NCI-H446 (cell line): ENCODE measurements at places on chromosomes 1 and 21.

DNA sequence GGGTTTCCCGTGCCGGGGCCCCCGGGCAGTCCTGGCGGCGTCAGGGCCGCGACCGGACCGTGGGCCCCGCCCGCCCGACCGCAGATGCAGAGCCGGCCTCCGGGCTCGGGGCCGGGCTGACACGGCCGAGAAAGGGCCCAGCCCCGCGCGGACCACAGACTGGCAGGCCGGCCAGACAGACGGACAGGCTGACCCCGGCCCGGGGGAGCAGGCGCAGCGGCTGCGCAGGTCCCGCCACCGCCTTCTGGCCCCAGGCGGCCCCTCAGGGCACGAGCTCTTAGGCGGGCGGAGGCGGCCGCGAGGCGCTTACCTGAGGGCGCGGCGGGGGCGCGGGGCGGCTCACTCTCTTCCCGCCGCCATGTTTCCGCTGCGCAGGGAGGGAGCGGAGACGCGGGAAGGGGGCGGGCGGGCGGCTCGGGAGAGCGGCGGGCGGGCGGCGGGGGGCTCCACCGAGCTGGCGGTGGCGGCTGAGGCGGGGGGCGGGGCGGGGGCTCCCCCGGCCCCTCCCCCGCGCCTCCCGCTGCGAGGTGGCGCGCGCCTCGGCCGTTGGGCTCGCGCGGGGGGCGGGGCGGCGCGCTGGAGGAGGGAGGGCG, at the start of gene SCMH1:
SCMH1 (minus strand) TSS at position 558 of the 593 bp plus-strand sequence. CDS start 56,173 bp downstream, outside the sequence.
- peak; percentile 60 for DNase-seq

DNA sequence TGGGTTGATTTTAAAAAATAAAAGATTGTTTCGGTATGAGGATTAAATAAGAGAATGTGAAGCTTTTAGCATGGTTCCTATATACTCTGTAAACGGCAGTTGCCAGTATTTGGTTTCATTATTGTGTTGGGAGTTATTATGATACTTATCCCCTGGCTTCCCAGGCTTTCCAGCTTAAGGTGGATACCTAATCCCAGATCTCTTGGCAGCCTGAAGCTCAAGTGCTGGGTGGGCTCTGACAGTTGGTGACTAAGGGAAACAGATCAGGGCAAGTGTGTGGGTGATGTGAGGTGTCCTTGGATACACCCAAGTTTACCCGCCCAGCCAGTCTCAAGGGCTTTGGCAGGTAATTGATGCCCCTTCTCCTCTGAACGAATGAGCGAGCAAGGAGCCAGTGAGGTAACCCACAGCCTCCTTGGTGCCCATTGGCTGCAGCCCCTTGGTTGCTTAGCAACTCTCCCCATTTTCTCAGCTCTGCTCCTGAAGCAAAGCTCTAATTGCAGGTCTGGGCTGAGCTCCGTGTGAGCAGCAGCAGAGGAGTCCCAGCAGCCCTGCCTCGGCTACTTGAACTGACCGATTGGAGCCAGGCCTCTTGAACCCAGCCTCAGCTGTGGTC, 6.1 kb downstream of the IPO13 start:
- no peak for DNase-seq

GRCh38 chr1:67713057-67713846, 28.3 kb downstream of the GADD45A start:
- no peak for DNase-seq

DNA sequence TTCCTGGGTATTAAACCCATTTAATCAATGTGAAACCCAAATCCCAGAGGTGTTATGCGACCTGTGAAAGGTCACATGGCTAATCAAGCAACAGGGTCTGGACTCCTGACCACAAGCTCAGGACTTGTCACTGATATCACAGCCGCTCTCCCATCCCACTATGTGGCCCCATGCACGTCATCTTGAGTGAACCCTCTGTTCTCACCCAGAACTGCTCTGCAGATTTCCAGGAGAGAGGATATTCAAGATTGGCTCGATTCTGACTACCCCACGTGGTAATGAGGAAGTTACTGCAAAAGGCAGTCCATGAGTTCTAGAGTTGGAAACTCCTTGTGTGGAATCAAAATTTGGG, 173.5 kb upstream of the ETV3 start:
- no peak for DNase-seq

DNA sequence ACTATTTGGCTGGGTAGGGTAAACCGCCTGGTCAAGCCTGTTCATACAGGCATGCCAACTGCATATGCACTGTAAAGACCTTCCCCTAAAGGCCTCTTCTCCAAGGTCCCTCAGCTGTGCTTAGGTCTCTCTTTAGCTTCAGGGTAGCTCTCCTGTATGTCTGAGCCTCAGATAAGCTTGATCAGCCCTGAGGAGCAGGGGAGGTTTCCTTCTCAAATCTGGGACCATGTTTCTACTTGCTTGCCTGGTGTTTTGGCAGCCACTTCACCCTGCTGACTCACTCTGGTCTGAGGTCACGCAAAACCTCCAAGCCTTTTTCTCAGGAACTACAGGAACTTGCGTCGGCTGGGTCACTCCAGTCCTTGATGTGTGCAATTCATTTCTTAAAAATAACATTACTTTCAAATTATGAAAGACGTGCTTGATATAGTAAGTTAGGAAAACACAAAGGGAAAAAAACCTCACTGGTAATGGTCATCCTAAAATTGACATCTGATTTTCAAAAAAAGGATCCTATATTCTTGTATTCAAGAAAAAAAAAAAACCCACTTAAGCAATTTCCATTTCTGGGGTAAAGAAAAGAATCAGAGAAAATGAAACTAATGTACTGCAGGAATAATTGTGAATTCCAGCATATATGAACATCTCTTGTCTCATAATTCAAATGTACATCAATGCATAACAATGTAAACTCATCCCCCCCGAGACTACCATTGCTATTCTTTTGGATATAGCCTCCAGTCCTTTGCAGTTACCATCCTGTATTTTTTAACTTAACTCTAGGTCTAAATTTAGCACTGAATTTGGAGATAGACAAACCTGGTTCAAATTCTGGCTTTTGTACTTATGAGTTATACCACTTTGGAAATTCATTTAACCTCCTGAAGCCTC, 24.8 kb upstream of the RNF19B start:
- peak; percentile 14 for DNase-seq

- DNase-seq: no peak
These were observed 777 bp upstream of the METTL25B start for GRCh38 chr1:156727492-156727891.

- no peak for DNase-seq
These were observed 19.7 kb upstream of the RAB4A start for GRCh38 chr1:229251185-229251584.

DNA sequence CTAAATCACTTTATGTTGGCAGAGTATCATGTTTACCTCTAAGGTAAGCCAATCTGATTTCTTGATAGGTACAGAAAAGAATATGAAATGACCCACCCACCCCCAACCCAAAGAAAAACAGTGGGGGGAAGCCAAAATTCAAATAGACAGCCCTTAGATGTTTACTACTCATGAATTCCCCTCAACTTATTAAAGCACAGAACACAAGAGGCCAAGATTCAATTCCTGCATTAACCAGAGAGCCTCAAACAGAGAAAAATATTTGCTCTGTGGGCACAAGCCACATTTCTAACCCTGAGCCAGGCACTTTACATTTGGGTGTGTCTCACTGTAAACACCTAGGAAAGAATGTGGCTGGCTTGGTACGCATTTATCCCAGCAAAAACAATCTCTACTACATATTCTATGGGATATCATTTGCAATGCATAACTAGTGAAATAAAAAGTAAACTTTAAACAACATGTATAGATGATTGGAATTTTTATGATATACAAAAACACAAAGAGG, 84.3 kb downstream of the PTPN14 start:
- DNase-seq: no peak

GRCh38 chr1:152392909-152393308, 21.2 kb downstream of the CRNN start:
- no peak for DNase-seq

DNA sequence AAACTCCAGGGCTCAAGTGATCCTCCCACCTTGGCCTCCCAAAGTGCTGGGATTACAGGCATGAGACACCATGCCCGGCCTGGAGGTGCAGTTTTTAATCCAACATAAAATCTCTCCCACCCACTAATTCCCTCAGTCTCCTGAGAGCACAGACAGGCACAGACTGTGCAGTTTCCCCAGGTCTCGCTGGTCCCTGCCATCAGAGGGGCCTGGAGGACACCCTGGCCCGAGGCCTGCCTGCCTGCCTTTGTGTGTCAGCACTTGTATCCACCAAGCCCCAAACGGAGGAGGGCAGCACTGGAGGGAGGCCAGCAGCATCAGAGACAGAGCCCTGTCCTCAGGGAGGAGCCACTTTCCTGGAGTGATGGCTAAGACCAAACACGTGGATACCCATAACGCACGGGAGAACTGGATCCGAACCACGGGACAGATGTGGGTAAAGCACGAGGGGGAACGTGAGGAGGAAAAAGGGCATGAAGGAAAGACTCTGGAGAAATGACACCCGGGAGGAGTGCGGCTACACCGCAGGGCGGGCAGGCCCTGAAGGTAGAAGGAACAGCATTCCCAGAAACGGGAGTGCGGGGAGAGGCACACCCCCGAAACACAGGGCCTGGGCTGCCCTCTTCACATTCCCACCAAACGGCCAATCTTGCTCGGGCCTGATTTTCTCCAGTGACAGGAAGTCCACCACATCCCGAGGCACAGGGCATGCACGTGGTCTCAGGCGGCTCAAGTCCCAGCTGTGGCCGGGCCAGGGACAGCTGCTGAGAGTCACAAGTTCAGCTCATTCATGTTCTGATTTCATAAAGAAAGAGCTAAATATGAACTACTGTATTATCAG, 29.7 kb downstream of the NPHP4 start:
- no peak for DNase-seq

DNA sequence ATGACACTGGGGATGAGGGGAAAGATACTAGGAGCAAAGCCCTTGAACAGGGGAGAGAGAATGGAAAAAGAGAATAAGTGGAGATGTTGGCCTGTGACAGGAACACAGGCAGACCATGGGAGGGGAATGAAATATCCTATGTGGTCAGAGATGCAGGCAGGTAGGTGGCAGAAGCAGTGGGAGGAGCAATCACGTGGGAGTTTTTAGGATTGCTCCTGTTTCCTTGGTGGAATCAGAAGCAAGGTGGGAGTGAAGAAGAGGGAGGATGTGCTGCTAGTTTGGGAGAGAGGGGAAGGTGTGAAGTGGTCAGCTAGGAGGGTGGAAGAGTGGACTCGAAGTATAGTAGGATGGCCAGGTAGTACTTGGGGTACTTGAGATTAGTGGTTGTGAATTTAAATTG, 46.4 kb upstream of the CDC42BPA start:
- DNase-seq: no peak
